NCI-H82 (cell line): ENCODE measurements at places on chromosomes 2 and 18.

GRCh38 chr2:201413143-201413542 lies 38.1 kb downstream of the TRAK2 start:
- DNase-seq: peak; percentile 53

- DNase-seq: peak; percentile 35
Observed at GRCh38 chr2:15673919-15674636, 82.4 kb downstream of the DDX1 start.

DNA sequence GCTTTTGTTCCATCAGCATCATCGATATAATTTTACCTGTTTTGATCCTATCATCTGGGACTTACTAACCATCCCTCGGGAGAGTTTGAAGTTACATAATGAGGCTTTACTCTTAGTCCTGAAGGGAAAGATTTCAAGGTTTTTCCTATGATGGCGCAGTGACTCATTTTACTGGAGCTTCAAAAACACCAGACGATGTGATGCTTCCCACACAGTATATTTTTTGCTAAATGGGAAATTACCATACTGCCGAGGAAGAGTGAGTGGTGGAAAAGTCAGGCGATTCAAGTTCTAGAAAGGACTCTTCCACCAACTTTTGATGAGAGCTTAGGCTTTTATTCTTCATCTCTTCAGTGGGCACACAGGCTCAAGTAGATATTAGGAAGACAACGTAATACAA lies 44.6 kb upstream of the GCG start:
- DNase-seq: no peak

DNA sequence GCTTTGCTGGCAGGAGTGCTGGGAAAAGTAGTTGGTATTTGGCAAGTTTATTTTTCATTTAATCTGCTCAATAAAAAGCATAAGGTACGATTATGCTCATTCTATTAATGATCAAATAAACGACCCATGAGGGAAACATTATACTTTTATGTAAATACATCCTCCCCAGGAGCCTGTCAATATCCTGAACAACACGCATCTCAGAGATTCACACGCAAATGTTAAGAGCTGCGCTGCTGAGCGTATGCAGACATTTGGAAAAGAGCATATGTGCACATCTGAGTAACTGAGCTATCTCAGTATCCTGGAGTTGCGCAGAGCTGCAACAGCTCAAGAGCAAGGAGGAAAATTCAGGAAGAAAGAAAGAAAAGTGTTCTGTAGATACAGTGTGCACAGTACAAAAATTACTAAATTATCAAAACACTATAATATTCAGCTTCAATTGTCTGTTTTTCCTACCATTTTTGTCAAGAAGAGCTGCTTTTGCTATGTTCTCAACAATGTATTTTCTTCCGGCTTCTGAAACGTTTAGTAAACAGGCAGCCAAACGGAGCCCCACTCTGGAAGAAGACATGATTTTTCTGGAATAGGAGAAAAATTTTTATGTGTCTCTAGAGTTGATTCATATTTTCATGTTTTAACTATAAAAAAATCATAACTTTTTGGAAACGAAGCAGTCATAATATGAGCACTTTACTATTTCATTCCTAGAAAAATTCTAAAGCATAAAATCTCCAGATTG lies 2.4 kb downstream of the FTCDNL1 start:
- peak; percentile 48 for DNase-seq

GRCh38 chr2:239609162-239609561 lies 208.3 kb upstream of the HDAC4 start:
- no peak for DNase-seq

GRCh38 chr2:12737738-12738485 lies 21.2 kb downstream of the TRIB2 start:
- DNase-seq: no peak
